ENCODE measurements at places on chromosomes 13 and 19.

GRCh38 chr13:28530729-28531076, 35.8 kb upstream of the FLT1 start:
- DNase-seq = peak; percentile 67

DNA sequence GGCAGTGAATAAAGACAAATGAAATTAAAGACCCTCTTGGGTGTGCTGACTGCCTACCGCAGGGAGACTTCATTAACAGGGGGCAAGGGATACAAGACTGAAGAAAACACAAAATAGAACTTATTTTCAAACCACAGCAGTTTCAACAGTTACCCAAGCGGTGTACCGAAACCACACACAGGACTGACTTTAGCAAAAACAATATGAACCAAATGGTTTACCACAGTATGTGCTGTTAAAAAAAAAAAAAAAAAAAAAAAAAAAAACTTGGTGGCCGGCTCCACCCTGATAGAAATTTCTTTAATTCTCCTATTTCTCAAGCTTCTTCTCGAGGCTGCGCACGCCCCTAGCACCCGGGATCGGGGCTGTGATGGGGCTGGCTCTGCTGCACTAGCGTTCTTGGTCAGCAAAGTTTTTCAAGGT, 42.6 kb downstream of the KLF2 start:
- no peak for DNase-seq

DNA sequence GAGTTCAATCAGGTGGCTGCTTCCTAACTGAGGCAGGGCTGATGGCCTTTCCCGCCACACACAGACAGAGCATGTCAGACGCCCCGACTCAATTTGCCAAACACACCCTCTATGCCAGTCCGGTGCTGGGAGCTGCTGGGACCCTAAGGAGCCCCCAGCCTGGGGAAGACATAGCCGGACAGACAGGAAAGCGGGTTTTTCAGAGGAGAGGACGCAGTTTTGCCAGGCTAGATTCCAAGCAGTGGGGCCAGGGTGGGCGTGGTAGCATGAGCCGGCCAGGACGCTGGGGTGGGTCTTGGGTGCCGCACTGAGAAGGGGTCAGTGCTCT, 19.8 kb downstream of the MAST3 start:
- no peak for DNase-seq

DNA sequence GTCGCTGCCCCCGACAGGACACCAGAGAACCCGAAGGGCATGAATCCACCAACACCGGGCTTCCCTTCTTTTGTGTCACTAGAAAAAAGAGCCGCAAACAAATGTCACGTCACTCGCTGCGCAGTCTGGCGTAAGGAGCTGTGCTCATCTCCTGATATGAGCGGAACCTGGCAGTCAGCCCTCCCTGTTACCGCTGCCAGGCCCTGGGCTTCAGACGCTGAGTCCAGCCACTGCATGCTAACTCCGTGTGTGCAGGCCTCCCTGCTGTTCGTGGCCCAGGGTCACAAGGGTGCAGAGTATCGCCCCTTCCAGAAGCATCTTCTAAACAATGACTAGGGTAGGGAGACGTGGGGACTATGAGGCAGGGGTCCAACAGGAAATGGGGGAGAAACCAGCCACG, 71.3 kb downstream of the SLC7A1 start:
- no peak for DNase-seq

GRCh38 chr13:73365252-73365651, 306.4 kb downstream of the KLF5 start:
- no peak for DNase-seq

GRCh38 chr13:73465617-73465971, 406.8 kb downstream of the KLF5 start:
- peak; percentile 35 for DNase-seq

DNA sequence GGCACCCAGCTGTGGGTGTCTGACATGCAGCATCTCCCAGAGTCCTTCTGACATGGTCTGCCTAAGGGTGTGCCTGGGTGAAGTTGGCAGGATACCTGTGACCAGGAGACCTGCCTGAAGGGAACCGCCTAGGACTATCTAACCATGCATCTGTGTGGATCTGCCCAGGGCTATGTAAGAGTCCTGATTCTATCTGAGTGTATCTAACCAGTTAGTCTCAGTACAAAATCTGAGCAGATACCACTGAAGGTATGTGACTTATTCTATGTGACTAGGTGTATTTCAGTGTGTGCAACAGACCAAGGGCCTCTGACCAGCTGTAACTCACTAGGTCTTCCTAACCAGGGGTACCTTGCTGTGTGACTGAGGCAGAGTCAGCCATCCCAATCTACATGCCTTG, 28.2 kb upstream of the FBL start:
- no peak for DNase-seq

DNA sequence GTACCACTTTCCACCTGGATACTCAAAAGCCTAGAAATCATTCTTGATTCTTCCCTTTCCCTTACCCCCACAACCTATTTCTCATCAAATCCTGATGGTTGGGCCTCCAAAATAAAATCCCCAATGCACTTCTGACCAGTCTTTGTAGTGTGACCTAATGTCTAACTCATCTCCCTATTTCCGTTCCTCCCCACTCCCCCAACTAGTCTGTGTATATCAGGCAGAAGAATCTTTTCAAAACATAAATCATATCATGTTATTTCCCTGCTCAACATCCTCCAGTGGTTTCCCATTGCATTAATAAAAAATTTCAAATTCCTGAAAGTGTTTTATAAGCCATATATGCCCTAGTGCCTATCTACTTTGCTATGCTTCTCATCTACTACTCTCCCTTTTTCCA, 17.7 kb downstream of the CCDC122 start:
- no peak for DNase-seq

DNA sequence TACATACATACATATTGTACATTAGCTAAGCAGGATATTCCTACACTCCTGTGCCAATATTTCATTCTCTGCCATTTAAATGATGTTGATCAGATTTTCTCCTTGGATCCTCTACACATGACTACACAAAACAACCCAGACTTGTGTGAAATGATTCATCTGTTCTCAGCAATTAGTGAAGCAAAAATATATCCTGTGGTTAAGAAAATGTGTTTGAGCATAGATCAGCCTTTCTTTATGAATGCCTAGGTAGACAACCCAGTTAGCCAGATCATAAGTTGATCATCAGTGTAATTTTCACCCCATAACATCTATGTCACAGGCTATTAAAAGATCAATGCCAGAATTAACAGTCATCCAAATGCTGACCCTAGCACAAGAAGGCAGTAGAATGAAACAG, 275.2 kb upstream of the EDNRB start:
- no peak for DNase-seq

GRCh38 chr13:64674126-64674525, 2556.0 kb downstream of the PCDH9 start:
- DNase-seq = no peak

DNA sequence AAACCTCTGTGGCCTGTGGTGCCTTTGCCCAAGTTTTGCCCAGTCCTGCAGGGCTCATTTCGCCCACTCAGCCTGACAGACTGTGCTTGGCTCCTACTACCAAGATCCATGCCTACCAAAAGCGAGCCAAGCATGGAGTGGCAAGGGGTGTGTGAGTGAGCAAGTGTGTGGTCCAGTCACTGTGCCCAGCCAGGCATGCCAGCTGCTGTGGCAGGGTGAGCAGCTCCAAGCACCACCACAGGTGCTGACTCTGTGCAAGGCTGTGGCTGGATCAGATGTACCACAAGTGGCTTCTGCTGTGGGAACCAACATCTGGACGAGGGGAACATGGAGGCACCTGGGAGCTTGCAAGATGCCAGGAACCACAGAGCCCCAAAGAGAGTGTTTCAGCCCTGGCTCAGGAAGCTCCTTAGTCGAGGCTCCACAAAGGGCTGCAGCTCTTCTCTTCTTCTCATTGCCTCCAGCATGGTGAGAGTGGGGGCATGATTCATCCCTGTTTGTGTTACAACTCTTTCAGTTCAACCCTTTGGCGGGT, 1564.2 kb upstream of the MIR17HG start:
- DNase-seq = no peak

GRCh38 chr13:84031120-84031519, 148.8 kb upstream of the SLITRK1 start:
- DNase-seq = no peak

GRCh38 chr13:112742583-112742982, 52.7 kb downstream of the ATP11A start:
- no peak for DNase-seq

DNA sequence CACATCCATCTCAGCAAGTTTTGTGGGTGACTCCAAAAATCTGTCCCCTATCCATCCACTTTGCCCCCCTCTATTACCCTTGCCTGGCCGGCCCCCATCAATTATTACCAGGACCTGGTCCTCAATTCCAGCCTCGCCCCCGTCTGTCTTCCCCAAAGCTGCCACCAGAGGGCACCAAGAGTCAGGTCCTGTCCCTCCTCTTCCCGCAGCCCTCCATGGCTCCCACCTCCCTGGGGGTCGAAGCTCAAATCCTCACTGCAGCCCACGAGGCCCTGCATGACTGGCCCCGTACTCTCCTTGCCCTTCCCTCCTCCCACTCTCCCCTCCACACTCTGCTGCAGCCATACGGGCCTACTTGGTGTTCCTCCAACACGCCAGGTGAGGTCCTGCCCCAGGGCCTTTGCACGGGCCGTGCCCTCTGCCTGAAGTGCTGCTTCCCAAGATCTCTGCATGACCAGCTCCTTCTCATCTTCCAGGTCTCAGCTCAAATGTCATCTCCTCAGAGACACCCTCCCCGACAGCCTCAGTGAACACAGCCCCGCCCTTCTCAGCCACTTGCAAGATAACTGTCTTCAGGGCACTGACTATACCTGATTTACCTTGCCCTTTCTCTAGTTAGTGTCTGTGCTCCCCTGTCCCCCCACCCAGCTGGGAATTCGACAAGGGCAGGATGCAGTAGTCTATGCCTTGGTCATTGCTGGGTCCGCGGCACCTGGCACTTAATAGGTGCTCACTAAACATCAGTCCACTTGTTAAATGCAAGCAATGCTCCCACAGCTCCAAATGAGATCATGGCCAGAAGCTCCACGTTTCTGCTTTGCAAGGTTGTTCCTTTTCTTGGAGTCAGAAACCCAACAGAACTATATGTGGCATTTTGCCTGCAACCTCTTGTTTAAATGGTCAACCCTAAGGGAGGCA, 16.8 kb upstream of the SEMA6B start:
- peak; percentile 59 for DNase-seq

GRCh38 chr19:10260141-10260584, 8.1 kb downstream of the MRPL4 start:
- no peak for DNase-seq

DNA sequence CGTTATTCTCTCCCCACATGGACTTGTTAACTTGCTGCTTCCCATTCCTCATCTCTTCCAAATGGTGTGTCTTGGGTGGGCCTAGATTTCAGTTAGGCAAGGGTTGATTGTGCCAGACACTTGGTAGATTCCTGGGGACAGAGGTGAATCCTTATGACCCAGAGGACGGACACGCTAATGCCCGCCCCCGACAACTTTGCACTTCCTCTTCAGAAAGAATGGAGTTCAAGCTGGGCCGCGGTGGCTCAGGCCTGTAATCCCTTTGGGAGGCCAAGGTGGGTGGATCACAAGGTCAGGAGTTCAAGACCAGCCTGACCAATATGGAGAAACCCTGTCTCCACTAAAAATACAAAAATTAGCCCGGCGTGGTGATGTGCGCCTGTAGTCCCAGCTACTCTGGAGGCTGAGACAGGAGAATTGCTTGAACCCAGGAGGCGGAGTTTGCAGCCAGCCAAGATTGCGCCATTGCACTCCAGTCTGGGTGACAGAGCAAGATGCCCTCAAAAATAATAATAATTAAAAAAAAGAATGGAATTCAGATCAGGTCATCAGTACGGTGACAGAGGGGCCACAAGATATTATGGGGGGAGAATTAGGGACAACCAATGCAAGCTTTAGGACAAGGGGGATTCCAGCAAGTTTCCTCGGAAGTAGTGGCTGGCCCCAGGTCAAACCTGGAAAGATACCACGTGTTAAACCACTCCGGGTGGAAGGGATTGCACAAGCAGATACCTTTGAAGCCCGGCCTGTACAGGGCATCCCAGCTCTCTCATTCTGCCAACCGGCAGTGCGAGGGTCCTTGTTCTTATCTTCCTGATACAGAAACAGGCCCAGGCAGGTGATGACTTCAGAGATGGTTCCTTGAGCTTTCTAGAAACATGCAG, 2.7 kb downstream of the MYO9B start:
- DNase-seq = no peak

DNA sequence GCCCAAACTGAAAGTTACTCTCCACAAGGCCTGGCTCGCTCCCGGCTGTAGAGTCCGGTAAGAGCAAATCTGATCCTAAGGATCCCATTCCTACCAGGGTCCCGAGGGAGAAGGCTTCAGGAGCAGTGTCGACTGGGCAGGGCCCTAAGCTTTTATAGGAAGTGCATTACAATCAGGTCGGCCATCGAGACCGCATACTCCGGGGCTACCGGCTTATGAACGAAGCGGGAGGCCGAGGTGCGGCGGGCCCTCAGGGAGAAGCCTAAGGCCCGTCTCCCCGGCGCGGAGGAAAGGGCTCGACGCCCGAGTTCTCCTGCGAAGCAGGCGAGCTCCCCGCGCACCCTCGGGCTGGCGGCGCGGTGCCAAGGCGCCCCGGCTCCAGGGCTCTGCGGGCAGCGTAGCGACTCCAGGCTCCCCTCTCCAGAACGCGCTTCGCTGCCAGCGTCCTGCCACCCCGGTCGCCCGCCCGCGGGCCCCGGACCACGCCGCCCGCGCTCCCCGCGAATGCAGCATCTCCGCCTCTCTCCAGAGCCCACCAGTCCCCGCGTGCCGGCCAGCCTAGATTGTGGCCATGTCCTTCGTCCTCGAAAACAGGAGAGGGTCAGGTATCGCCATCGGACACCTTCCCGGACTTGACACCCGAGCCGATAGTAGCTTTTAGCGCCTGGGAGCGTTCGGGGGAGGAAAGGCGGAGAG, 1.4 kb downstream of the EFNB2 start:
- DNase-seq = no peak

- DNase-seq = no peak
These were observed 9.5 kb downstream of the VSTM2B start for GRCh38 chr19:29535214-29535831.

GRCh38 chr19:47113850-47114651, 475 bp upstream of the ZC3H4 start:
- DNase-seq = no peak

- DNase-seq = no peak
These were observed 4.4 kb upstream of the TBC1D4 start for GRCh38 chr13:75486146-75487062.

DNA sequence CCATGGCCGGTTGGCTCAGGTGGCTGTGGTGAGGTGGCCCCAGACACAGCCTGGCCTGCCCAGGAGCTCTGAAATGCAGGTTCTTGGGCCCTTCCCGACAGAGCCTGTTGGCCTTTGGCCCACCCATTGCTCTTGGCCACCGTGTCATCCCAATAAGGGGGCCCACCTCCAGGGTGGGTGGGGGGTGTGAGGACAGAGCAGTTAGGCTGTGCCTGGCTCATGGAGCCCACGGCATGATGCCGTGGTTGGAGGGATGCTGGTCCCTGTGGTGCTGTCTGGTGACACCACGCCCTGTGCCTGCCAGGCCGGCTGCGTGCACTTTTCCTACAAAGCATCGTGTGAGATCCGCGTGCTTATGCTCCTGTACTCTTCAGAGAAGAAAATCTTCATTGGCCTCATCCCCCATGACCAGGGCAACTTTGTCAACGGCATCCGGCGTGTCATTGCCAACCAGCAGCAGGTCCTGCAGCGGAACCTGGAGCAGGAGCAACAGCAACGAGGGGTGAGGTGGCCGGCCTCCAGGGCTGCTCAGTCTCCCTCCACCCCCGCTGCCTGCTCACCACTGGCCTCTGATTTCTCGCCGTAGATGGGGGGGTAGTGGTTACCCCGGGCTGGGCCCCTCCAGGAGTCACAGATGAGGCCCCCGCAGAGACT, 7.6 kb downstream of the PNKP start:
- no peak for DNase-seq

Data from A673 (cell line).